ENCODE measurements at places on chromosomes 16 and 17. TPM values are rescaled to one million over a fixed set of nuclear protein-coding genes. Genes with fewer than 3 reads are reported as not detected.

GRCh38 chr17:57102122-57102521, 17.1 kb downstream of the AKAP1 start:
- no peak for DNase-seq

DNA sequence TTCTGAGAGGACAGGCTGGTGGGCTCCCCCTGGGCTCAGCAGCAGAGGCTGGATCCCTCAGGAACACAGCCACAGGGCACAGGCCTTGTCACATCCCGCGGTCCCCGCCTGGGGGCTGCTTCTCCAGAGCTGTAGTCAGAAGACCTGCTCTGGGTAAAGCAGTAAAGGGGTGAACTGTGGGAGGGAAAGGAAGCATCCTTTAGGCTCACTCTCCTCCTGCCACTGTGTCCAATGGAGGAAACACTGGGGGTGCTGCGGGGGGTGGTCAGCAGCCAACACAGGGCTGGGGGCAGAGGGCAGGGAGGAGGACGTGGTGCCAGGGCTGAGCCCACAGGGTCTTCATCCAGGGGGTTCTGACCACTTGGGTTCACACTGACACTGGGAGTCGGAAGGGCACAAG, 5.0 kb upstream of the SLC38A8 start:
- no peak for DNase-seq

- no peak for DNase-seq
These were observed 452 bp downstream of the SLC25A10 start for GRCh38 chr17:81712468-81713003.

- DNase-seq = peak; percentile 27
These were observed 55.7 kb downstream of the SREBF1 start for GRCh38 chr17:17780922-17781590.

DNA sequence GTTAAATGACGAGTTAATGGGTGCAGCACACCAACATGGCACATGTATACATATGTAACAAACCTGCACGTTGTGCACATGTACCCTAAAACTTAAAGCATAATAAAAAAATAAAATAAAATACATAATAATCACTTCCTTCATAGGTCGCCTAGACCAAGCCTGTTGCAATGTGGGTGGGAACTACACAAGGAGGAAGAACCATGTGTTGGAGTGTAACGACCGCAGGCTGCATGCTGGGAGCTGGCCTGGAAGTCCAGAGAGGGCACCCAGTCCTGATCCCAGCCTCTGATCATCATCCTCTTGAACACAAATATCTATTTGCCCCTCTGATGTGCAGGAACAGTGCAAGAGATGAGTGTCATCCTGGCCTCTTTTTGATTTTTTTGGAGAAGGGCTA, 224.7 kb upstream of the ASIC2 start:
- DNase-seq = no peak

DNA sequence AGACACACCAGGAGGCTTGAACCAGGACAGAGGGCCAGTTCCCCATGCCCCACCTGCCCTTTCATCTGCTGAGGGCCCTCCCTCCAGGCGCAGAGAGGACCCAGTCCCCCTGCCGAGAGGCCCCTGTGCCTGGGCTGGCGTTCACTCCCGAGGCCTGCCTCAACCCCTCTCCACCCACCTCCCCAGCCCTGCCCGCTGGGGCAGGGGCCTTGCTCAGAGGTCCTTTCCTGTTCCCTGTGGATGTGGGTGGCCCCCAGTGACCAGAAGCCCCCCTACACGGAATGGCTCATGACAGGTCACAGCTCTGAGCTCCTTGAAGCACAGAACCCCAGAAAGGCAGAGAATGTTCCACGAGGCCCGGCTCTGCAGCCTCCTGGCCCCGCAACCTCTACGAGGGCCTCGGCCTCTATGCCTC, 6.7 kb downstream of the TMC6 start:
- no peak for DNase-seq

DNA sequence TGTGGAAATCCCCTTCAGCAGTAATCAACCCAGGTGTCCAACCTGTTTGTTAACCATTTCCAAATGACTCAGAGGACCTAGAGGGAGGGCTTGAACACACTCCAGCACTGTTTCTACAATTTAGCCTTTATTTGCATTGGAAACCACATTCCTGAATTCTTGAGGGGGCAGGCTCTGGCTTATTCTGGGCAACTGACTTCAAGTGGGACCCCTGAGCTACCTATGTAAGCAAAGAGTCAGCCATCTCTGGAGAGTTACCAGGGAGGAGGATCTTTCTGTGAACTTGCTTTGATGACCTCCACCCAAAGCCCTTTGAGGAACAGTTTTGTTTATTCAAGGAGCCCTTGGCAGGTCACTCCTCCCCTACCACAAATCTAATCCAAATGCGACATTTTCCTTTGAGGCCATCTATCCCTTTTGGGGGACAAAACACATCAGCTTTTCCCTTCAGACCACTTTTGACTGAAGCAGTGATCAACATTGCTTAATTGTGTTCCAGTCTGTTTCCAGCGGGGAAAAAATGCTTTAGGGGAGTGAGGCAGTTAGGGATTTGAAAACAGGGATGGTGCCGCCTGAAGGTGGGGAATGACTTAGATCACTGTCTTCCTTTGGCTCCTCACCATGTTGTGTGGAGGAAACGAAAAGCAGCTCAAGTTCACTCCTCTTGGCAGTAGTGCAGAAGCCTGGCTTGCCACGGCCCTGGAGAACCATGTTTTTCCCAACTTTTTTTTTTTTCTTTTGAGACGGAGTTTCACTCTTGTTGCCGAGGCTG, 46.2 kb downstream of the TUBD1 start:
- DNase-seq = peak; percentile 87

DNA sequence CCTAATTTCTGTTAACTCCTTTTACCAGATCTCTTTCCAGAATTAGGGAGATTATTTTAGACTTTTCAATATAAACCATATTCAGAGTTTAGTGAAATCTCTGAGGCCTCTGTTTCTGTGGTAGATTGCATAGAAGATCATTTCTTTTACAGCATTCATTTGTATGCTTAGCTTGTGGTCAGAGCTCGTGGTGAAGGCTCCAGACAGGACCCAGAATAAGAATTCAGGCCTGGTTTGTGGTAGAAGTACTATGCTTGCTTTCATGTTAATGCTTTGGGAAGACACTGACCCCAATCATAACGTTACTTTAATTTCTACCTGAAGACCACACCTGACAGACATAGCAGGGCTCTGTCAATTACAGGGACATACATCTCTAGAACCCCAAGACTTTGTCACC, 258.1 kb downstream of the FTO start:
- no peak for DNase-seq

GRCh38 chr17:59167571-59168001, 12.0 kb downstream of the PRR11 start:
- DNase-seq = no peak

DNA sequence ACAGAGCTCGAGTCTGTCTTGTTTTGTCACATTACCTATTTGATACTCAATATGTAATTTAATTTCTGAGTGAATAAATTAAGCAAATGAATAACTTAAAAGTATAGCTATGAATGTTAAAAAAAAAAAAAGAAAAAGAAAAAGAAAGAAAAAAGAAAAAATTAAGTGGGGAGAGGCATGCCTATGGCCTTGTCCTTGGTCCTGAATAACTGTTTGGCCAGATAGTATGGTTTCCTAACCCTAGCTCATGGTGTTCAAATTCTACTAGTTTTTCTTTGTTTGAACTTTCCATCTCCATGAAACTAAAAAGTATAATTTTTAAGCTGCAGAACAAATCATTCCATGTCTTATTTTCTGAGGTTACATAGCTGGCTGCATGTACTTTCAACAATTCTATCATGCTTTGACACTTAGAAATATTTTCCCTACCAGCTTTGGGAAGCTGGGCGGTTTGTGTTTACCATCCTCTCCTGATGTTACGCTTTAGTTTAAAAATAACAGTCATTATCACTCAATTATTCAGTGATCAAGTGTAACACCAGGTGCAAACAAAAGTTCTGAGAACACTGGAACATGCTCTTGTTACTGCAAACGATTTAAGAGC, 31.8 kb downstream of the TOX3 start:
- no peak for DNase-seq

DNA sequence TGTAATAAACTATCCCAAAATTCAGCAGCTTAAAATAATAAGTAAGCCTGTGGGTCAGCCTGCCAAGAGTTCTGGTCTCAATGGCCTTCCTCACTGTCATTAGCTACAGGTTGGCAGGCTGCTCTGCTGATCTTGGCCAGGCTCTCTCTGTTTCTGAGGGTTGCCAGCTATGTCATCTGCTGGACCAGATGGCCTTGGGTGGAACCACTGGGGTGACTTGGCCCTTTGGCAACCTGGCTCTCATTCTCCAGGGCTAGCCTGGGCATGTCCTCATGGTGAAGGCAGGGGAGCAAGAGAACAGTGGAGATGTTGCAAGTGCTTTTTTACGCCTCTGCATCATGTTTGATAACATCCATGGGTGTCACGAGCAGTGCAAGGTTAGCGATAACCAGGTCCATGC, 13.9 kb downstream of the ITGAM start:
- DNase-seq = no peak

DNA sequence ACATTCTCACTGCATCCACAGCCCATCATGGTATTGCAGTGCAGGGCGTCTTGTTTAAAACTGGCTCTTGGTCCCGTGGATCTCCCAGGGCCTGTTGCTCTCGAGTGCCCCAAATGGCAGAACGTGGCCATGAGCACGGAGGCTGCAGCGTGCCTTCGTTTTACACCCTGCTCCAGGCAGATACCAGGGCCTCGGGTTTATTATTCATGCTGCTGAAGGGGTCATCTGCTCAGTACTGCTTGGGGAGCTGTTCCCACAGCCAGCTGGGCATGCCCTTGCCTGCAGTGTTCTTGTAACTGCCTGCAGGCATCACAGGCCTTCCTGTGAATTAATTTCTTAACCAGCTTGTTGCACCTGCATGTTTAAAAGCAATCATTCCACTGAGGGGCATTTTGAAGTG, 129.7 kb upstream of the CHMP6 start:
- DNase-seq = no peak

DNA sequence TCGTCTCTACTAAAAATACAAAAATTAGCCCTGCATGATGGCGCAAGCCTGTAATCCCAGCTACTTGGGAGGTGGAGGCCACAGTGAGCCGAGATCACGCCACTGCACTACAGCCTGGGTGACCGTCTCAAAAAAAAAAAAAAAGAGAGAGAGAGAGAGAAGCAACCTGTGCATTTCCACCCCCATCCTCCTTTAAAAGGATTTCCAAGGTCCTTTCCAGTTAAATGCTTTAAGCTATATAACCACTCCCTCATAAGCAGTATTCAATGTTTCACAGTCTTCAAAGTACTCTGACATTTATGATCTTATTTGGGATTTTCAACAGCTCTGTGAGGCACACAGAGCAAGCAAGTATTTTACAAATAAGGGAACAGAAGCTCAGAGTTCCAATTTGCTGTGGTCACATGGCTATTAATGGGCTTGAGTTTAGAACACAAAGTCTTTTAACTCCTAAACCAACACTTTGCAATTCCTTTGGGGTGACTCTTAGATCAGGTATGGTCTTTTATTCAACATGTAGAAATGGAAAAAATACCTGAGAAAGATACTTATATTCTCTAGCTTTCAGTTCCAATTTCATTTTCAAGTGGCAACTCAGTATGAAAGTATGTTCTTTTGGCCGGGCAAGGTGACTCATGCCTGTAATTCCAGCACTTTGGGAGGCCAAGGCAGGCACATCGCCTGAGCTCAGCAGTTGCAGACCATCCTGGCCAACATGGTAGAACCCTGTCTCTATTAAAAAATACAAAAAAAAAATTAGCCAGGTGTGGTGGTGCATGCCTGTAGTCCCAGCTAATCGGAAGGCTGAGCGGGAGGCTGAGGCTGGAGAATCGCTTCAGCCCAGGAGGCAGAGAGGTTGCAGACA, 31.3 kb downstream of the SPOP start:
- peak; percentile 74 for DNase-seq

DNA sequence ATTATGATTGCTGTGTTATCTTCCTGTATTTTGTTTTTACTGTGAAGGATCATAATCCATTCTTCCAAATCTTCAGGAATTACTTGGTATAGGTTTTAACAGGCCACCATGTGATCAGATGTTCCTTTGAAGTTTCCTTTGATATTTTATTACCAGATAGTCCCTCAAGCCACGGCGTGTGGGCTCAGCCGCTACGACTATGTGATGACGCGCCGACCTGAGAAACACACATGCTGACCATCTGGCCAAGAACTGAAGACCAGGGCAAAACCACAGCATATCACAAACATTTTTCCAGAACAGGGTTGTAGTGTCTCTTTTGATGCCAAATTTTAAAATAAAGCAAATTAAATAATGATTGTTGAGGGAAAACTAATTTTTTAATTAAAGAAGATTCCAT, 47.3 kb downstream of the ZCCHC14 start:
- DNase-seq = no peak

The KRT17 gene
- total RNA-seq = 81.4 TPM

The MYL4 gene
- 0.10 TPM for total RNA-seq

The SOX15 gene
- total RNA-seq = not detected

The NLRC3 gene
- total RNA-seq = not detected

The SPATA22 gene
- not detected for total RNA-seq

The CDR2L gene
- 5.8 TPM for total RNA-seq

The ITGA2B gene
- total RNA-seq = 0.21 TPM

The ATP2A3 gene
- 0.04 TPM for total RNA-seq

The TVP23C gene
- total RNA-seq = 3.6 TPM

The SDK2 gene
- 1.0 TPM for total RNA-seq

The GSG1L gene
- total RNA-seq = 0.41 TPM

The STX1B gene
- total RNA-seq = not detected

The MEIOC gene
- 16.4 TPM for total RNA-seq
